Natural killer cell (primary cell): ENCODE measurements at places on chromosomes 1 and 21.

GRCh38 chr1:178607718-178608408 lies 95.0 kb downstream of the TEX35 start:
- H3K27ac ChIP-seq, result peak overlapping the region; percentile 69
- H3K27me3 ChIP-seq, result no peaks in the 10 kb centered on the region
- H3K4me3 ChIP-seq, result no peak overlapping the region
- no peaks in the 10 kb centered on the region for H3K36me3 ChIP-seq
- DNase-seq, result no peak

GRCh38 chr1:39416609-39417008 lies 74.8 kb upstream of the BMP8A start:
- peaks cover 25% of the 10 kb centered on the region for H3K36me3 ChIP-seq
- H3K27me3 ChIP-seq, result no peaks in the 10 kb centered on the region
- H3K4me3 ChIP-seq, result no peak overlapping the region
- H3K4me1 ChIP-seq, result no peaks in the 10 kb centered on the region
- DNase-seq, result no peak

DNA sequence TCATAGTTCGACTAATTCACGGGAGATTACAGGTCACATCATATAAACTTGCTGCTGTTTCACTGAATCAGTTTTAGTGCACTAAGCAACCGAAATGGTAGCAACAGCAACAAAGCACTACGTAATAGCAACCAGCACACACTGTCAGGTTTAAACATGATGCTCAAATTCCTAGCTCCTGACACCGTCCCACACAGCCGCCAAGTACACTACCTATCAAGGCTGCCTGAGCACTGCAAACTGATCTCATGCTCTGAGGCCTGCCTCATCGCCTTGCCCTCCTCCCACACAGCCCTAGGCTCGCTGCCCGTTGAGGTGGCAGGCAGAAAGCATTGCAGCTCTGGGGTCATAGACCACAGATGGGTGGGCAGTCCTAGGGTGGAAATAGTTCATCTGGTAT lies 12.4 kb downstream of the LAMC2 start:
- no peak for DNase-seq
- peaks cover 4% of the 10 kb centered on the region for H3K4me1 ChIP-seq
- H3K36me3 ChIP-seq, result no peaks in the 10 kb centered on the region

DNA sequence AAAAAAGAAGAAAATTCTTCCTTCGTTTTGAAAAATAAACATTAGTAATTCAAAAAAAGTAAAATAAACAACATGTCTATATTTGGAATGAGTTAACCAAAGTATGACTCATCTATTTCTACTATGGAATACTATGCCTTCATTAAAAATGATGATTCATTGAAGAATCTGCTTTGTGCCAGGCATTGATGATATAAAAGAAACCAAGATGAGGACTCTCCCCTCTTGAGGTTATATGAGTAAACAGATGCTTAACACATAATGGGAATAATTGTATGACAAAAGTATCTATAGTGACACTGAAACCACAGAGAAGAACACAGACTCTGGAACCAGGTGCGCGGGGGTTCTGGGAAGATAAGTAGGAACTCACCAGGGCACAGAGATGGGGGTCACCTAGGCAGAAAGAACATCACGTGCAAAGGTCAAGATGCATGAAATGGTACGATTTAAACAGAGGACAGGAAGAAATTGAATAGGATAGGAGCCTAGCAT lies 18.8 kb downstream of the ELF3 start:
- H3K27me3 ChIP-seq, result no peaks in the 10 kb centered on the region
- no peak overlapping the region for H3K27ac ChIP-seq
- H3K4me3 ChIP-seq, result no peak overlapping the region
- no peaks in the 10 kb centered on the region for H3K4me1 ChIP-seq

- H3K27ac ChIP-seq, result no peak overlapping the region
Measured at GRCh38 chr1:96427616-96428015, 294.0 kb upstream of the PTBP2 start.

- no peaks in the 10 kb centered on the region for H3K4me1 ChIP-seq
- no peaks in the 10 kb centered on the region for H3K27me3 ChIP-seq
- no peak overlapping the region for H3K4me3 ChIP-seq
- no peak for DNase-seq
- H3K36me3 ChIP-seq, result no peaks in the 10 kb centered on the region
Measured at GRCh38 chr1:242019018-242019417, 20.1 kb upstream of the MAP1LC3C start.

- no peaks in the 10 kb centered on the region for H3K27me3 ChIP-seq
- H3K4me3 ChIP-seq, result no peak overlapping the region
- H3K27ac ChIP-seq, result no peak overlapping the region
- no peaks in the 10 kb centered on the region for H3K36me3 ChIP-seq
- H3K4me1 ChIP-seq, result no peaks in the 10 kb centered on the region
Measured at GRCh38 chr1:152768847-152769533, 6.0 kb upstream of the LCE1F start.

DNA sequence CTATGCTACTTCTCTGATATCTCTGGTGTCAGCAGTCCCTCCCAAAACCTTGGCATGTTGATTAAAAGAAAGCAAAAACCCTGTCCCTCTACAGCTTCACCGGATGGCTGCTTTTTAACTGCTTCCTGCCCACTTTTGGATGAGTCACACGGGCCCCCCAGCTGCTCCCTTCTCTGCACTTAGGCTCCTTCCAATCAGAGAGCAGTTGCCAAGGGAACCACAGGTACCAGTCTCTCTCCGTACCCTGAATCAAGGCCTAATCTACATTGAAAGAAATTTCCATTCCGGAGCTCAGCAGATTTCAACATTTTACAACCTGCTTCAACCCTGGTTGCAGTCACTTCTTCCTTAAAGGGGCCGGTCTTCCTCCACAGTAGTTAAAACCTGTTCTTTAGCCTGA lies 70.6 kb upstream of the GJB5 start:
- H3K36me3 ChIP-seq, result no peaks in the 10 kb centered on the region
- no peak for DNase-seq
- no peak overlapping the region for H3K4me3 ChIP-seq
- H3K4me1 ChIP-seq, result no peaks in the 10 kb centered on the region

GRCh38 chr1:150836129-150836773 lies 28.2 kb upstream of the CTSK start:
- no peaks in the 10 kb centered on the region for H3K4me1 ChIP-seq
- no peak overlapping the region for H3K27ac ChIP-seq
- H3K4me3 ChIP-seq, result no peak overlapping the region
- peaks cover 80% of the 10 kb centered on the region for H3K36me3 ChIP-seq
- no peak for DNase-seq
- no peaks in the 10 kb centered on the region for H3K27me3 ChIP-seq

DNA sequence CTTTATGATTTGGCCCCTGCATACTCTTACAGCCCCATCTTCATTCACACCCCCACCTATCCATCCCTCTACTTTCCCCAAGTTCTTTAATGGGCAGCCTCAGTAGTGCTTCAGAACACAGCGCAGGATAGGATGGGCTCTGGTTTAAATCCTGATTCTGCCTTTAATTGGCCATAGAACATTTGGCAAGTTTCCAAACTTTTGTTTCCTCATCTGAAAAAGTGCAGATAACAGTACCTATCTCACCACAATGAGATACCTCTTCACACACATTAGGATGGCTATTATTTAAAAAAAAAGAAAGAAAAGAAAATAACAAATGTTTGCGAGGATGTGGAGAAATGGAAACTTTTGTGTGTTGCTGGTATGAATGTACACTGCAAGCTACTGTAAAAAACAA lies 142.5 kb upstream of the VANGL1 start:
- H3K4me1 ChIP-seq, result no peaks in the 10 kb centered on the region
- no peak overlapping the region for H3K4me3 ChIP-seq
- no peak for DNase-seq
- no peaks in the 10 kb centered on the region for H3K36me3 ChIP-seq

- H3K36me3 ChIP-seq, result peaks cover 1% of the 10 kb centered on the region
- no peaks in the 10 kb centered on the region for H3K27me3 ChIP-seq
- no peak for DNase-seq
- no peak overlapping the region for H3K4me3 ChIP-seq
- no peak overlapping the region for H3K27ac ChIP-seq
Measured at GRCh38 chr1:200364831-200365230, 45.0 kb downstream of the ZNF281 start.

DNA sequence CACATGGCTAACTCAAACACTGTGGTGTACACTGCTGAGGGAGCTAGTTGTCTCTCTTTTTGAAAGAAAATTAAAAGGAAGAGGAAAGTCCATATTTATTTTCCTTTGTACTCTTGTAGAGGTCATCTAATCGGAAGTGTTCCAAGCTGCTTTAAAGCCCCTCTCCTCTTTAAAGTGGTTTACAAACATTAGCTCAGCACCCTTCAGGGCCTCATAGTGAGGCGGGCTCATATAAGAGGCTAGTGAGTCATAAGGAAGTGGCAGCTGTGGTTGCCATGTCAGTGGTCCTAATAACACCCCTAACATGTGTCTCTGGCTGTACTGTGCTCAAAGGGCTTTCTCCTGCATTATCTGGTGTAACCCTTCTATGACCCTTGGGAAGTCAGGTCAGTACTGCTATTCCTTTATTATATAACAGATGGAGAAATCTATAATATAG lies 104.4 kb upstream of the SERBP1 start:
- no peak for DNase-seq
- no peaks in the 10 kb centered on the region for H3K36me3 ChIP-seq
- H3K4me3 ChIP-seq, result no peak overlapping the region

DNA sequence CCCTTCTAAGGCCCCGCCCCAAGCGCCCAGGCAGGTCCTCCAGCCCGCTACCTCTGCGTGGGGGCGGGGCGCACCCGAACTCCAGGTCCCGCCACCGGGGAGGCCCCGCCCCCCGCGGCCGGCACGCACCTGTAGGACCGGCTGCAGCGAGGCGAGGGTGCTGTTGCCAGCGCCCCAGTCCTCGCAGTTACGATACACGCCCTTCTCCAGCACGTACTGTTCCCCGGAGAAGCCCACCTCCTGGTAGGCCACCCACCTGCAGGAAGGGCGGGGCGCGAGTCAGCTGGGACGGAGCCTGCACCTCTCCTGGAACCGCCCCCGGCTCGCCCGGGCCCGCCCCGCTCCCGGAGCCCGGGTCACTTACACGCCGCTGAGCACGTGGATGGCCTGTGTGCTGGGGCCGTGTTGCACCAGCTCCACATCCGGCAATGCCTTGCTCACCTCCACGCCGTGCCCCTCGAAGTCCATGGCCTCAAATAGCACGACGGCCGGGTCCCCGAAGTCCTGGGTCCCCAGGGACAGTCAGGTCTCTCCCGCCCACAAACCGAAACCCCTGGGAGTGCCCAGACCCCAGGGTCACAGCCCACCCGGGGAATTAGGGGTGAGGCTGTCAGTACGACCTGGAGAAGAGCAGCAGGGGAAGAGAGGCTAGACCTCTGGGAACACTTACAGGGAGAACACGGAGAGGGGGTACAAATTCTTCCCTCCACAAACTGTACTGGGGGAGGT lies 17.3 kb downstream of the CRYBG2 start:
- peak; percentile 64 for DNase-seq
- H3K36me3 ChIP-seq, result no peaks in the 10 kb centered on the region
- no peaks in the 10 kb centered on the region for H3K27me3 ChIP-seq
- no peak overlapping the region for H3K27ac ChIP-seq
- H3K4me3 ChIP-seq, result peak overlapping the region; percentile 57
- H3K4me1 ChIP-seq, result peaks cover 23% of the 10 kb centered on the region

- H3K36me3 ChIP-seq, result no peaks in the 10 kb centered on the region
- H3K4me3 ChIP-seq, result no peak overlapping the region
- DNase-seq, result no peak
- no peak overlapping the region for H3K27ac ChIP-seq
Measured at GRCh38 chr1:70945251-70945650, 102.4 kb downstream of the PTGER3 start.

- H3K4me1 ChIP-seq, result peaks cover 12% of the 10 kb centered on the region
- H3K36me3 ChIP-seq, result no peaks in the 10 kb centered on the region
- no peak overlapping the region for H3K4me3 ChIP-seq
- no peak for DNase-seq
Measured at GRCh38 chr1:228471762-228472398, 15.3 kb upstream of the RNF187 start.

DNA sequence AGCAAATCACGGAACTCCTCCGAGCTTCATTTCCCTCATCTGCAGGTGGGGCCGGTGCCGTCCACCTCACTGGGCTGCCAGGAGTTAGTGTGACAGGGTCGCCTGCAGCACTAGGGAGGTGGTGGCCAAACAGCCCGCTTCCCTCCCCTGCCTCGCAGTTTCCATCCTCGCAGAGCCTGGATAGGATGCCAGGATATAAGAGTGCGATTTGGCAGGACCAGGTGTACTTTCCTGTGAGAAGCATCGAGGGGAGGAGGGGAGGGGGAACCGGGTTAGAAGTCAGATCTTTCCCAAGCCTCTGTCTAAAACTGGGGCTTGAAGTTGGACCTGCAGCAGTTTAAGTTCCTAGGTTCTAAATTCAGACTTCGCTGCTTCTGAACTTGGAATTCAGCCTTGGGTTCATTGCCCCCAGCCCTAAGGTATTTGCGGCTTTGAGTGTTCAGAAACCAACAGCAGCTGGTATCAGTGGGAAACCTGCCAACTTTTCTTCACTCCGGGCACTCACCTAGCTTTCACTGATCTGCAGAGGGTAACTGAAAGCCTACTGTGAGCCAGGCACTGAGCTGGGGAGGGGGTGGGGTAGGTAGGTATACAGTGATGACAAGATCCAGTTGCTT lies 1.7 kb upstream of the JUN start:
- peak overlapping the region; percentile 98 for H3K27ac ChIP-seq
- H3K36me3 ChIP-seq, result peaks cover 1% of the 10 kb centered on the region
- H3K4me3 ChIP-seq, result peak overlapping the region; percentile 97
- peak; percentile 50 for DNase-seq
- H3K27me3 ChIP-seq, result no peaks in the 10 kb centered on the region

- H3K27me3 ChIP-seq, result no peaks in the 10 kb centered on the region
- H3K4me3 ChIP-seq, result no peak overlapping the region
- no peak for DNase-seq
- H3K36me3 ChIP-seq, result no peaks in the 10 kb centered on the region
Measured at GRCh38 chr1:164417016-164417704, 141.8 kb upstream of the PBX1 start.

- H3K36me3 ChIP-seq, result no peaks in the 10 kb centered on the region
- H3K27me3 ChIP-seq, result no peaks in the 10 kb centered on the region
- H3K4me3 ChIP-seq, result no peak overlapping the region
- H3K4me1 ChIP-seq, result peaks cover 3% of the 10 kb centered on the region
- no peak overlapping the region for H3K27ac ChIP-seq
Measured at GRCh38 chr1:212624976-212625501, 16.5 kb downstream of the ATF3 start.

DNA sequence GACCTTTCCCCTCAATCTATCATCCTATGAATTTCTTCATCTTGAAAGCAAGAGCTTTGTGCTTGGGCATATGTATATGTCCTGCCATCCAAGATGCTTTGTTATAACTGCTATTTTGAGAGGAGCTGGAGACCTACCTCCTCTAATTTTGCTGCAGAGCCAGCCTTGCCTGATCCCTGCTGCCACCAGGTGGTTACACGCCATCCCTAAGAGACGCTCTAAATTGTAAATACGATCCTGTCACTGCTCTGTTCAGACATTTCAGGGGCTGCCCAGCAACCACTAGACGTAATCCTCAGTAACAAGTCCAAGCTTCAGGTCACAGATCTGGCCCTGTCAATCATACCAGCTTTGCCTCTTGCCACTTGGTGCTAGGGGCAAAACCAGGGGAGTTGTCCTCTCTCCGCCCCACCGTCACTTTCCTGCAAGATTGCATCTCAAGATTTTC lies 32.9 kb downstream of the GPA33 start:
- no peak for DNase-seq
- no peaks in the 10 kb centered on the region for H3K27me3 ChIP-seq
- H3K4me1 ChIP-seq, result peaks cover 30% of the 10 kb centered on the region
- no peak overlapping the region for H3K4me3 ChIP-seq
- H3K27ac ChIP-seq, result no peak overlapping the region
- no peaks in the 10 kb centered on the region for H3K36me3 ChIP-seq

GRCh38 chr1:16055613-16056520 lies 12.3 kb downstream of the CLCNKB start:
- H3K27me3 ChIP-seq, result no peaks in the 10 kb centered on the region
- H3K27ac ChIP-seq, result no peak overlapping the region
- no peaks in the 10 kb centered on the region for H3K36me3 ChIP-seq
- H3K4me3 ChIP-seq, result no peak overlapping the region
- H3K4me1 ChIP-seq, result peaks cover 6% of the 10 kb centered on the region
